ENCODE measurements at places on chromosomes 7 and 10.

GRCh38 chr10:19014498-19014897 lies 34.1 kb upstream of the MALRD1 start:
- no peak for DNase-seq

DNA sequence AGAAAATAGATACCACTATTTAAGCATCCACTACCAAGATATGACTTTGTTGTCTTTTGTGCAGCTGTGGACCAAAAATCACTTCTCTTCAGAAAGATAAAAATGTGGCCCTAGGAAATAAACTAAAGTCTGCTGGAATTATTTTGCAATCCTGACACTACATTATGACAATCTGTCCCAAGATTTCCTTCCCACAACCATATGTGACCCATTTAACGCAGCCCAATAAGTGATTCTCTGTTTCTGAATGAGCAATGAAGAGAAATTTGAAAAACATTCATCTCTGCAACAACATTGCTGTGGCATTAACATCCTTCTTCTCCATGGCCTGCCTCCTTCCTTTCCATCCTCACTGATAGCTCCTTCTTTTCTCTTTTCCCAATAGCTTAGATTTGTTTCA lies 212.0 kb downstream of the TSPAN12 start:
- DNase-seq = no peak

DNA sequence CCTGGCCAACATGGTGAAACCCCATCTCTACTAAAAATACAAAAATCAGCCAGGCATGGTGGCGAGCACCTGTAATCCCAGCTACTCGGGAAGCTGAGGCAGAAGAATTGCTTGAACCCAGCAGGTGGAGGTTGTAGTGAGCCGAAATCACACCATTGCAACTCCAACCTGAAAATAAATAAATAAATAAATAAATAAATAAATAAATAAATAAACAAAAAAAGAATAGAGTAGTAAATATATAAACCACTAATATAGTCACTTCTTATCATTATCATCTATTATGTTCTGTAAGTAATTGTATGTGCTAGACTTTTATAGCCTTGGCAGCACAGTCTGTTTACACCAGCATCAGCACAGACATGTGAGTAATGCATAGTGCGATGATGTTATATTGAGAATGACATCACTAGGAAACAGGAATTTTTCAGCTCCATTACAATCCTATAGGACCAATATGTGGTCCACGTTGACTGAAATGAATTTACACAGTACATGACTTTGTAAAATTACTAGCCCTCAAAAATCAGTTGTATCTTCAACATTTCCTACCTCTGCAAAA lies 385.4 kb upstream of the ANKRD30A start:
- no peak for DNase-seq

- DNase-seq = peak; percentile 25
Measured at GRCh38 chr10:101858723-101859500, 15.3 kb upstream of the KCNIP2 start.

DNA sequence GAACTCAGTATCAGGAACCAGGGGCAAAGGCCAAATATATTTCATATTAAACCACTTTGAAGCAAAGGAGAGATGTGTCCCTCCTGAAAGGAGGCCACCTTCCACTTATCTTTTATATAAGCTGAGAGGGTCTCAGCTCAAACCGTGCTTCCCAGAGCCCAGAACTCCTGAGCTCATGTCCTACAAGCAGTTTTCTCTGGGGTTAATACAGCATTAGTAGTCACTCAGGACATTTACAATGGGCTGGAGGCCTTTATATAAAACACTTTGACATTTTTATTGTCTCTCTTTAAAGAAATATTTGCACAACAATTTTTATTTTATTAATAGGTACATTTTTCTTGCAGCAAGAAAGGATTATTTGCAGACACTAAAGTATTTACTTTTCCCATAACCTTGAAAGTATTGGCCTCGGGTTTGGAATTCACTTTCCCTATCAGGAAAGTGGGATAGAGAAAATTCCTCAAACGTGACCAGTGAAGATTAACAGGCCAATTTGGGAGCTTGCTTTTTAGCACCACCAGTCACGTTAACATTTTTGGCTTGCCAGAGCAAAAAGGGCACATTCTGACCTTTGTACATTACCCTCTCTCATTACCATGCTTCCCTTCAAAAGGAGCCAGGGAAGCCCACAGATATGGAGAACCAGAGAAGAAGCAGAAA lies 464.9 kb upstream of the NRP1 start:
- no peak for DNase-seq

DNA sequence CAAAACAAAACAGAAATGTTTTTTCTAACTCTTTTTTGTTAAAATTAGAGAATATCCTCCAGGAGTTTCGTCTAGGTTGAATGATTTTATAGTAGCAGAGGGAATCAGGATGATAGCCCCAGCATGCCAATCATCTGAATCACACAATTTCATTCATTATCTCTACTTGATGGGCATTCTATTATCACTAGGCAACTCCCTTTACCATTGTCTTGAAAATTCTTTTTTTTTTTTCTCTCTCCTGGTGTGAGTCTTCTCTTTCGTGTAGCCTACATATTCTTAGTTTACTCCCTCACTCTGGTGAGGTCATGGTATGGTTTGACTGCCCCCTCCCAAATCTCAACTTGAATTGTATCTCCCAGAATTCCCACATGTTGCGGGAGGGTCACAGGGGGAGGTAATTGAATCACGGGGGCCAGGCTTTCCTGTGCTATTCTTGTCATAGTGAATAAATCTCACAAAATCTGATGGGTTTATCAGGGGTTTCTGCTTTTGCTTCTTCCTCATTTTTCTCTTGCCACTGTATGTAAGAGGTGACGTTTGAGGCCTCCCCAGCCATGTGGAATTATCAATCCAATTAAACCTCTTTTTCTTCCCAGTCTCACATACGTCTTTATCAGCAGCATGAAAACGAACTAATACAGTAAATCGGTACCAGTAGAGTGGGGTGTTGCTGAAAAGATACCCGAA lies 105.0 kb downstream of the OTUD1 start:
- peak; percentile 42 for DNase-seq

DNA sequence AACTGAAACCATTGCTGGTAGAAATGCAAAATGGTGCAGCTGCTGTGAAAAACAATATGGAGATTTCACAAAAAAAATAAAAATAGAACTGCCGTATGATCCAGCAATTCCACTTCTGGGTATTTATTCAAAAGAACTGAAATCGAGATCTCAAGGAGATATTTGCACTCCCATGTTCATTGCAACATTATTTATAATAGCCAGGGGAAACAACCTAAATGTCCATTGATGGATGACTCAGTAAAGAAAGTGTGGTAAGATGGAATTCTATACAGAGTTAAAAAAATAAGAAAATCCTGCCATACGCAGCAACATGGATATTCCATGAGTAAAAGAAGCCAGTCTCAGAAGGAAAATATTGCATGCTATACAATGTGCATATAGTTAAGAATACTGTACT lies 290.6 kb upstream of the GHITM start:
- DNase-seq = no peak

DNA sequence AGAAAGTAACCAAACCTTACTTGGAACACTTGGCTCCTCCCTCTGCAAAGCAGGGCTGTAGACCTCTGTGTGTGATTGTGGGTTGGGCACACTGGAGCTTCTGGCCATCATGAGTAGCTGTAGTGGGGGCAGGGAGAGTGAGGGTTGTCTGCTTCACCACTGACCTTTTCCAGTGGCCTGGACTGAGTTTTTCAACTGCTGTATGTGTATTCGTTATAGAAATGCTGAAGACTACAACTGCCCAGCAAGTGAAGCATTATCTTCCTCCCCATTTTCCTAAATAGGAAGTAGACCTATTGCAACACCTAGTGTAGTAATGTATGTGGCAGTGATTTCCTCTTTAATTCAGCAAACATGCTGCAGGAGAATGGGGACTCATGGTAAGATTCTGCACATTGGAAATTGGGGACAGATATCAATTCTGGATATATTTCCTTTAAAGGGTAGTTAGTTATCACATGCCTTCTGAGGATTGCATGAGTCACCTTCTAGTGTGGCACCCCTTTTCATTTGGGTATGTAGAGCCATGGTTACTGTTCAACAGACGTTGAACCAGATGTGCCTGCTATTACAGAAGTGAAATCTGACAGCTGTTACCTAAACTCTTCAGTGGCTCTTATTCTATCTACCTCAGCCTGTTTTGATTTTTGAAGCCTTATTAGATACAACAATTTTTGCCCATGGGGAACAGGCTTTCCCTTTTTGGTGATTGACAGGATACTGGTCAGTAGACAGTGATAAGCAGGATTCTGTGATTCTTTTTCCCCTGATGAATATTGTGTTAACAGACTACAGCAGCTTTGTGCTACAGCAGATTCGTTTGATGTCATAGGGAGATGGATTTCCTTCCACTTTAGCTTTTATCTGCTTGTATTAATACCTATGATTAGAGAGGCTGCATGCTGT lies 130.9 kb downstream of the SND1 start:
- DNase-seq = peak; percentile 77

DNA sequence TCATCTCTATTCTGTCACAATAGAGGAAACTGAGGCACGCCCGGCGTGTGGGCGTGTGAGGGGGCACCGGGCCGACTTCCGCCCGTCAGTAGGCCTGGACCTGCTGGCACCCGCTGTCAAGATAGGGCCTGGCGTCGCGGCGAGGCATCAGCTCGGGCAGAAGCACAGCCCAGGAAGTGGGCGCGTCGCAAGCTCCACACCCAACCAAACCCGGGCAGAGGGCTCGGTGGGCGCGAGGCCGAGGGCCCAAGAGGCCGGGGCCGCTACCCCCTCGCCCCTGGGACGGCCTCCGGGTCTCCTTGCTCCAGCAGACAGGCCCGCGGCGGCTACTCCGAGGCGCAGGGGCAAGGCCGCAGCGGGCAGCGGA lies 91.2 kb downstream of the SPAG6 start:
- DNase-seq = no peak

DNA sequence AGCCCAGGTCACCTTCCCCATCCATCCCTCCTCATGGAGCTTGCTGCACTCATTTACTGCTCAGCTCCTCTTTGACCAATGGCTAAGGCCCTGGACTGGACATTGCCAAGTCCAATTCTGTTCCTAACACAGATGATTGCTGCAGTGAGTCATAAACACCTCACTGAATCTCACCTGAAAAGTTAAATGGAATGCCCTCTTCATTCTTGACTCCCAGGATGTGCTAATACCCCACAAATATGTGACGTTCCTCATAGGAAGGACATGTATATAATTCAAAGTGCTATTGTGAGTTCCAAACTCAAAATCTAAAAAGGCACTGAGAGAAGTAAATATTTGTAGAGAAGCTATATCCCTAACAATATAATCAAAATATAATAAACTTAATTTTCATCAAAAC lies 73.5 kb upstream of the DLX6 start:
- DNase-seq = no peak

- DNase-seq = no peak
Measured at GRCh38 chr10:61313460-61313859, 139.7 kb downstream of the TMEM26 start.

DNA sequence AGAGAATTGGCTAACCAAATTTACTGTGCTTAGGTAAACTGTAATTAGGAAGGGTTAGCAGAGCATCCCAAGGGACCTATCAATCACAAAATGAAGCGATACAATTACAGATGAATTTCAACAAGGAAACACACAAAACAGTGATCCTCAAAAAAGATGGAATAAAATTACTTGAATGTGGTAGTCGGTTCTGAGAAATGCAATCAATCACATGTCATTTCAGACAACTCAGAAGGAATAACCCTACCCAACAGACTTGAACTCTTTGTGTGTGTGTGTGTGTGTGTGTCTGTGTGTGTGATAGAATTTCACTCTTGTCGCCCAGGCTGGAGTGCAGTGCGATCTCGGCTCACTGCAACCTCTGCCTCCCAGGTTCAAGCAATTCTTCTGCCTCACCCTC lies 43.5 kb downstream of the ST8SIA6 start:
- DNase-seq = no peak

- no peak for DNase-seq
Measured at GRCh38 chr7:93923296-93923695, 1.8 kb downstream of the GNG11 start.

DNA sequence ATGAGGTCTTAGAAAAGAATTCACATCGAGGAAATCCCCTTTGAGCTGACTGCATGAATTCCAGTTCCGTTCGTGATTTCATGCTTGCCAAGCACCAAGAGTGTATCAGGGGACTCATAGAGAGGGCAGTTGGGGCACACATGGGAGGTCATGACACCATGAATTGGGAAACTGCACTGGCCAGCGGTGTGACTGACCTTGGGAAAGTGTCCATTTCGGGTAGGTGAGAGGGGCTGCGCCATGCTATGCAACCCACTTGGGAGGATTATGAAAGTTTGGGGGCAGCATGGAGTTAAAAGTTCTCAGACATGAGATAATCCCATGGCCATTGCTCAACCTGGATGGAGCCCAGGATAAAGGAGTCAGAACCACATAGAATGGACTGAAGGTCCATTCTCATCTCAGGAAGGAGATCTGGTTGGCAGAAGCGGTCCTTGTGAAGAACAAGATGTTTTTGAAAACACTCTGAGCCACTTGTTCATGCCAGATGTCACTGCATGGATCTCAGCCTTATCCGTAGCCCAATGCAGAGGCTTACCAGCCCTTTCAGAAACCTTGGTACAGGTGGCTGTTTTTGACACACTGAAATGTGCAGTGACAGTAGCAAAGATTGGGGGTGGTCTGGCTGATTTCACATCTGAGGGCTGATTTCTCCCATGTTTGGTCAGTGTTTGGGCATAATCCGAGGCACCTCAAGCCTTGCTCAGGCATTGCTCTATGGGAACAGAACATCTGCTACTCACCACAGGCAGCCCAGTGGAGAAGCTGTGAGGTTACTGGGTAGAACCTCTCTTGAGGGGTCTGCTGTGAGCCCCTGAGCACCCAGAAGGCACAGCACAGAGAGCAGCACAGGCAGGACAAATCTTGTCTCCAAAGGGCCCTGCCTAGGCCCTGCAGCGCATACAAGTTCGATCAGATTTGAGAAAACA lies 252.3 kb downstream of the CXCL12 start:
- DNase-seq = no peak

- no peak for DNase-seq
Measured at GRCh38 chr10:70324951-70325781, 41.4 kb upstream of the NPFFR1 start.

DNA sequence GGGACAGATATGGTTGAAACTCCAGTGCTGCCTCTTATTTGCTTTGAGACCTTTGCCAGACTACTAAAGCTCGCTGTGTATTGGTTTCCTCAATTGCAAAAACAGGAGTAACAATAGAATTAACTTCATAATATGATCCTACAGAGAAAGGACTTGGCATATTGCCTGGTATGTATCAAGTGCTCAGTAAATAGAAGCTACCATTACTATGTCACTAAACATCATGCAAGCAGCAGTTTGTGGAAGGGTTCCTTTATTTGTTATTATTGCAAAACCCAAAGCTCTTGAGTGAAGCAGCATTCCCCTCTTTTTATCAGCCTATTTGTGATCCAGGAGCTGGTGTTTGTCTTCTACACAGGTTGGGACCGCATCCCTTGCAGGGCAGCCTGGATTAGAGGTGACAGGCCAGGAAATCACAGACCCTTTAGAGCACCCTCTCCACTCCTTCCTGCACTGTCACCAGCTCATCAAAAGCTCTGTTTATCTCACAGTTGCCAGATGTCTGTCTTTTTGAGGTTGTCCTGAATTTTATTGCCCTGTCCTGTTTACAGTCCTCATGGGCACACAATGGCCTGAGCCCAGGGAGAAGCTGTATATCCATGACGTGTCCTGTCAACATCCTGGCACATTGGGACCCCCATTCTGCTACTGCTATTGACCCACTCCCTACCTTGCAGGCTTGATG lies 121.5 kb downstream of the SNX10 start:
- DNase-seq = no peak
